ENCODE measurements at places on chromosomes 11 and 22.
A peak's percentile ranks its signal among the peaks of the same experiment; 100 is the strongest.

DNA sequence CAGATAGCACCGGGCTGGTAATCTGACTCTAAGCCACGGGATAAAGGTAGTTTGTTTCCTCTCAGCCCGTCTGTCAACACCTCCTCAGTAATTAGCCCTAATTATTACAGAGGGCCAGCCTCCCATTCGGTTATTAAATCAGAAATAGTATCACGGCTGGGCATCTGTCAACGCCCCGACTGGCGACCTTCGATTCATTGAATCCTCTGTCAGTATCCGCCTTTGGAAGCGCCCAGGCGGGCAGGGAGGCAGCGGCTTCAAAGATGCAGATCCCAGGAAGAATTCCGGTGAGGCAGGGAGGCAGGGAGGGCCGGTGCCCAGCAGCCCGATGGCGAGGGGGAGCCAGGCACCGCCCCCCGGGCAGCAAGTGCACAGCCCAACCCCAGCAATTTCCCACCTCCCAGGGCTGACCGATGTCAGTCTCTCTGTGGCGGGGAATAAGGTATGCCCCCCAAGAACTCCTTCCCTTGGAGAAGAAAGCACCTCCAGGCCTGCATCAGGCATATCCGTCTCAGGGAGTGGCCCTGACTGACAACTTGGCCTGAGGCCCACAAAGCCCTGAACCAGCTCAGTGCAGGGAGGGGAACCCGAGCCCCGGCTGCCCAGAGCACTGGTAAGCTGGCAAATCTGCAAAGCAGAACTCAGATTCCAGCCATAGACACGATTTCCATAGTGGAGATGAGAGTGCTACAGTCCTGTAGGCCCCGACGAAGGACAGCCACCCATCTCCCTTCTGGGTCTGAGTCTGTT, 11.4 kb downstream of the GNB1L start:
- peak; percentile 26 for DNase-seq

GRCh38 chr11:106697058-106697457, 321.2 kb downstream of the GUCY1A2 start:
- DNase-seq, result no peak

- no peak for DNase-seq
These were observed 15.7 kb downstream of the ZNF214 start for GRCh38 chr11:7004482-7004881.

DNA sequence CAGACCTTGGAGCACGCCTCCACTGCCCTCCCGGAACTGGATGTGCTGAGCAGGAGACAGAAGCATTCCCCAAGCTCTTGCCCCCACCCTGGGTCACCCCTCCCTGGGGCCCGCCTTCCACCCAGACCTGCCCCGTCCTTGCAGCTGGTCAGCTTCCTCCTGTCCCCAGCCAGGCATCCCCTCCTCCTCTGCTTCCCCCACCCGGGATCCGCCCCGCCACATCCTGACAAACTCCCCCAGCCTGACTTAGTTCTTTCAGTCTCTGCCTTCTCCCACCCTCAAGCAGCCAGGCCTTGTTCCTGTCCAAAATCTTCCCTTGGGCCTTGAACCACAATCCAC, 1.1 kb upstream of the PLXNB2 start:
- DNase-seq, result no peak

DNA sequence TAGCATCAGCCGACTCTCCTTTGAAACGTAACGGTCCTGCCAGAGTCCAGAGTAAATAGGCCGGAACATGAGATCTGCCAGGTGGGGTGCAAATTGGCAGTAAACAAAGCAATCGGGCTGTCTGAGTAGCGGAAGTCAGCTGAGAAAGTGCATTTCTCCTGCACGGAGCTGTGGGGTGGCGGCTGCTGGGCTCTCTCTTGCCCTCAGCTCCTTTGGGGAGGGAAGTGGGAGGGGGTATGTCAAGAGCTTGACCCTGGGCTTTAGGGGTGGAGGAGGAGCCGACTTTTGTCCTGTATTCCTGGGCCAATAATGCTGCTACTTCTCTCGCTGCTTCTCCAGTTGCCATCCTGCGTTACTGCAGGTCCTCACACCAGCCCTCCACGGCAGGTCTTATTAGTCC, 11.6 kb downstream of the GRIK4 start:
- no peak for DNase-seq

DNA sequence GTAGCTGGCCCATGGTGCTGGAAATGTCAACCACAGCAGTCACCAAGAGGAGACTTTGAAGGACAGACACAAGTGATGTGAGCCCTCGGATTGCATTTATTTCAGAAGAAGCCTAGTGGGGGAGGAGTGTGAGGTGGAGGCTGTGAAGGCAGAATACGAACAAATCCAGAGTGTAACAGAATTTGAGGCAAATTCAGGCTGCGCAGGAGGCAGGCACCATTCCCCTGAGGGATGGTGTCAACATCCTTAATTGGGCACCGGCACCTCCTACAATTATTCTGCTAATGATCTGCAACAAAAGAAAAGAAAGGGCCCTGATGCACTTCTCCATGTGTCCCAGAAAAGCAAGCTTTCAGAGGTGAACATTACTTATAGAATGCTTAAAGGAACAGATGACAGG, 32.2 kb downstream of the CWC15 start:
- no peak for DNase-seq

Data from NCI-H1417 treated with DMSO at 0.1 percent for 48 hours (cell line).